ENCODE measurements at places on chromosomes 1 and 21. TPM values are rescaled to one million over a fixed set of nuclear protein-coding genes. Genes with fewer than 3 reads are reported as not detected.

The RPS27 gene
- 2,616 TPM for total RNA-seq

The ZYG11A gene
- total RNA-seq, result 0.91 TPM

The GPR157 gene
- 5.5 TPM for total RNA-seq

The CFAP45 gene
- total RNA-seq, result 0.11 TPM

The PTGFR gene
- 0.08 TPM for total RNA-seq

The HES2 gene
- total RNA-seq, result 42.2 TPM

The CDCA8 gene
- total RNA-seq, result 34.4 TPM

The MYOG gene
- total RNA-seq, result not detected

The GUCA2A gene
- total RNA-seq, result not detected

The TFF1 gene
- total RNA-seq, result not detected

The AADACL4 gene
- not detected for total RNA-seq

The FAM177B gene
- total RNA-seq, result not detected

The OR11L1 gene
- total RNA-seq, result not detected

The TNFSF18 gene
- total RNA-seq, result 0.04 TPM

The ATP1B1 gene
- total RNA-seq, result 54.4 TPM

The PROX1 gene
- total RNA-seq, result 0.16 TPM

The DENND1B gene
- 5.7 TPM for total RNA-seq

The LCE1C gene
- total RNA-seq, result 1.1 TPM

The FAM89A gene
- 21.6 TPM for total RNA-seq

The IPO9 gene
- 13.4 TPM for total RNA-seq

The KISS1 gene
- not detected for total RNA-seq

The C1orf115 gene
- total RNA-seq, result 1.6 TPM

The ARTN gene
- 139 TPM for total RNA-seq

The C1QA gene
- total RNA-seq, result not detected

The CRB1 gene
- not detected for total RNA-seq

The SIKE1 gene
- 38.7 TPM for total RNA-seq

The HTR6 gene
- total RNA-seq, result not detected

The HRNR gene
- not detected for total RNA-seq

The CFH gene
- total RNA-seq, result 5.5 TPM

The TAF12 gene
- total RNA-seq, result 25.2 TPM

The CAMK2N1 gene
- 18.5 TPM for total RNA-seq

The ATP1A4 gene
- not detected for total RNA-seq

The CYP4A11 gene
- not detected for total RNA-seq

The CAMK1G gene
- total RNA-seq, result not detected

The PIGP gene
- 9.5 TPM for total RNA-seq

The DMRTA2 gene
- not detected for total RNA-seq

The DYNLT5 gene
- total RNA-seq, result not detected

The COPA gene
- 117 TPM for total RNA-seq

The KRTAP21-2 gene
- total RNA-seq, result not detected

The AK5 gene
- 0.86 TPM for total RNA-seq

The OR10J1 gene
- total RNA-seq, result not detected

The PCSK9 gene
- 265 TPM for total RNA-seq

The FMO3 gene
- total RNA-seq, result not detected
